Sigmoid colon (tissue), 7 donors: ENCODE measurements at places on chromosomes 5 and 9. TPM values are rescaled to one million over a fixed set of nuclear protein-coding genes. Genes with fewer than 3 reads are reported as not detected.

- peak overlapping the region; percentile 19 for H3K27ac ChIP-seq
- no peak overlapping the region for H3K4me3 ChIP-seq
- peak; percentile 61 for DNase-seq
- no peaks in the 10 kb centered on the region for H3K4me1 ChIP-seq
- H3K36me3 ChIP-seq: peaks cover 7% of the 10 kb centered on the region
Observed at GRCh38 chr9:136075134-136075841, 19.8 kb downstream of the NACC2 start.

DNA sequence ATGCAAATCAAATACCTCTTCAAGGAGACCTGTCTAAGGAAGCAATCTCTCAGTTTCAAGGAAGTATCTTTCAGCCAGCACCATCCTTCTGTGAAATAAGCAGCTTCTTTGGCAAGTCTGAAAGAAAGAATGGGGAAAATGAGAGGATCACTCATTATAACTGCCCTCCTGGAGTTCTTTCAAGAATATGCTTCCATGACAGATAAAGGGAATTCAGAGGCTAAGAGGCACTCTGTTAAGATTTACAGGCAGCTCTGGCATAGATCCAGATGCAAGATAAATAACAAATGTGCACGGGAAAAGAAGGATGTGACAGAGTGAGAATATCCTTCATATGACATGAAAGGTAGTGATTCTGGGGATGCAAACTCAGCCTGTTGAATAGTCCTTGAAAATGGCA is 348.2 kb upstream of the CCNG1 start:
- no peaks in the 10 kb centered on the region for H3K36me3 ChIP-seq
- H3K4me3 ChIP-seq: no peak overlapping the region
- no peaks in the 10 kb centered on the region for H3K27me3 ChIP-seq
- no peaks in the 10 kb centered on the region for H3K4me1 ChIP-seq

Gene PCDHB5
- 3.1 TPM for total RNA-seq

DNA sequence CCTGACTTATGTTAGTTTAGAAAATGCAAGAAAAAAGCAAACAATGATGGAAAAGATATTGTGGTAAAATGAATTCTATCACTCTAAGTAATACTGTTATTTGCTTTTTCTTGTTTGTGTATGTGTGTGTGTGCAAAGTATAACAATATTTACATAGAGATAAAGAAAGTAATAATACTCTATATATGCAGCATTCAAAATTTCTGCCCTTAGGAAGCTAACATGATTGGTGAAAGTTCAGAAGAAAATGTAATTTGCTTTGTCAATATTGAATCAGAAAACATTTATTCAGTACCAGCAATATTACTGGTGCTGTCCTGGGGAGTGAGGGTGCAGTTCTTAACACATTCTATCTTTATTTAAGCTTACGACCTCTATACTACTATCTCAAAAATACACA is 12.9 kb upstream of the PRDM9 start:
- DNase-seq: no peak
- H3K4me3 ChIP-seq: no peak overlapping the region
- no peaks in the 10 kb centered on the region for H3K36me3 ChIP-seq

DNA sequence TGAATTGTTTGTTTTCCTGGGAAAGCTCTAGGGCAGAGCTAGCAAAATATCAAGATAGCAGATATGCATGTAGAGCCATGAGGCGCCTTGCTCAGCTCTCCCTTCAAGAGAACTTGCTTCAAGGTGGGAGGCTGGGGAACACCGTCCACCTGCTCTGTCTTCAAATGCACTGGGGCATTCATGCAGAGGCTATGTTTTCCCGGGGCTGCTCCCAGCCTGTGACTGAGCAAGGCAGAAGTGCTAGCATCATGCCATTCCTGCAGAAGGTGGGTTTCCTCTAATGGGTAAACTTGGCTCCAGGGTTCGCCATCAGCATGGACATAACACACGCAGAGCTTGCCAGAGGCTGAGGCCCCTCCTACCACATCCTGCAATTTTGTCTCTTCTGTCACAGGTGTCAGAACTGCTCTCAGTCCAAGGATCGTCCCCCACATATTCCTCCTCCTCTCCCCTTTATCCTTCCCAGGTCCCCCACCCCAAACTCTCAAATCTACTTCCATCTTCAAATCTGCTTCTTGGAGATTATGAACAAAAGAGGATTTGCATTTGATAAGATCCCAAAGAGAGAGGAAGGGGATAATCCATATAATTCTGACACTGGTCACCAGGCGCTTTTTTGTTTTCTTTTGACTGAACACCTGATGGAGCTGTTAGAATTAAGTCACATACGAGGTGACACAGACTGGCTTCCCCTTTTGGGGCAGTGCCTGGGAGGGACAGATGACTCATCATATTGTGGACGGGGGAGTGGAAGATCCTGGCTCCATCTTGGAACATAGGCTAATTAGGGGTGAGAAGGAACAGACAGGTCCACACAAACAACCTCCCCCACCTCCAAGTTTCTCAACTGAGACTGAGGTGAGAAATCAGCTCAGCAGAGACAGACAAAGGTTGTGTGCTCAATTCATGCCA is 85.0 kb upstream of the TAF11L2 start:
- no peaks in the 10 kb centered on the region for H3K4me1 ChIP-seq
- no peak overlapping the region for H3K27ac ChIP-seq
- no peak for DNase-seq

DNA sequence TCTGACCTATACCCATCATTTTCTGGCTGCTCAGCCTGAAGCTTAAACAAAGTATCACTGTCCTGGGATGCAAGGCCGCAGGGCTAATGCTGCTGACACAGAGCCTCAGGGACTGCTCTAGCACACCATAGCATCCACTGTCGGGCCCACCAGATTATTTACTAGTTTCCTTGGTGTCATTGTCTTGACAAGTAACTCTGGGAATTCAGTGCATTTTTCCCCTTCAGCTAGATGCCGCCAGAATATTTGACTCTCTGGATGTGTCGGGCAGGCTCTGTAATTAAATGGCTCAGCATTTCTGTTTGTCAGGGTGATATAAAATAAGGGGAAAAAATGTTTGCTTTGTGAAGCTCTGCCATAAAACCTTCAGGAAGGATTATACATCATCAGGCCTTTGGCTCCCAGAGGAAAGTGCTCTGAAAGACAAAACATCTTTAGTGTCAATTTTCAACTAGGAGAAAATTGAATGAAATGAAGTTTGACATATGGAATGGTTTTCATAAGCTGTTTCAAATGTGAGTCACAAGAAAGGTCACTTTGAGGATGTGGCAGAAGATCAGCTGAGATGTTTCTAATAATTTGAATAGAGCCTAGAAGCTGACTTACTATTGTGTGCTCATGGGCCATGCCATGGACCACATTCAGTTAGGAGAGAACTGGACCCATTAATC is 350.1 kb downstream of the TMEM232 start:
- H3K4me1 ChIP-seq: no peaks in the 10 kb centered on the region
- no peak overlapping the region for H3K27ac ChIP-seq
- DNase-seq: no peak
- no peaks in the 10 kb centered on the region for H3K36me3 ChIP-seq
- no peak overlapping the region for H3K4me3 ChIP-seq
- no peaks in the 10 kb centered on the region for H3K27me3 ChIP-seq

DNA sequence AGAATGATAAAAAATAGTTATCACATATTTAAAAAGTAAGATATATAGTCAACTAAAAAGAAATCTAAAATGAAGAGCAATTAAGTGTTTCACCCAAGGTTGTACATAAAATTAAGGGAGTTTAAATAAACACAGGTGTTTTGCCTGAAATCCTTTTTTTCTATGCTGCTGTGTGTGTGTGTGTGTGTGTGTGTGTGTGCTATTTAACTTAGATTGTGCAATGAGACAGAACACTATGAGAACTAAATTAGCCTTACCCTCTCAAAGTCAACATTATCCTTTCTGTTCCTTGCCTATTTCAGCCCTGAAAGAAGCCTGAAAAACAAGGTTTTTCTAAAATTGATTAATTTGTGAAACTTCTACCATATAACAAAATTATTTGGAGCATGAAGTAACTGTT is 516.2 kb downstream of the ELAVL2 start:
- H3K4me1 ChIP-seq: no peaks in the 10 kb centered on the region
- H3K4me3 ChIP-seq: no peak overlapping the region
- H3K36me3 ChIP-seq: no peaks in the 10 kb centered on the region

DNA sequence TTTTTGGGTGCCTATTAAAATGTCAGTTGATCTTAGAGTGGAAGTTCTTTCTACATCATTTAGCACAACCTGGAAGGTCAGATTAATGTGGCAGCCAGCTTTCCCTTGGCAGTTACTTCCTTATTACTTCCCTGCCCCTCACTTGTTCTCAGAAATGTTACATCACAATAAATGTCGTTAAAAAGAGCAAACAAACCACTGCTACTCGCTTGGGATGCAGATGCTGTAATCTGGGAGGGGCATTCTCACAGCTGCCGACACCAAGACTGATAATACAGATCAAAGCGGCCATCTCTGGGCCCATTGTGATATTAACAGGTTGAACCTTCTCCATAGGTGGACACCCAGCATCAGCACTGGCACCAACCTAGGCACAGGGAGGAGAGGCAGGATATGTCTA is 29.3 kb downstream of the PLAC8L1 start:
- DNase-seq: no peak
- H3K36me3 ChIP-seq: no peaks in the 10 kb centered on the region
- no peaks in the 10 kb centered on the region for H3K27me3 ChIP-seq

DNA sequence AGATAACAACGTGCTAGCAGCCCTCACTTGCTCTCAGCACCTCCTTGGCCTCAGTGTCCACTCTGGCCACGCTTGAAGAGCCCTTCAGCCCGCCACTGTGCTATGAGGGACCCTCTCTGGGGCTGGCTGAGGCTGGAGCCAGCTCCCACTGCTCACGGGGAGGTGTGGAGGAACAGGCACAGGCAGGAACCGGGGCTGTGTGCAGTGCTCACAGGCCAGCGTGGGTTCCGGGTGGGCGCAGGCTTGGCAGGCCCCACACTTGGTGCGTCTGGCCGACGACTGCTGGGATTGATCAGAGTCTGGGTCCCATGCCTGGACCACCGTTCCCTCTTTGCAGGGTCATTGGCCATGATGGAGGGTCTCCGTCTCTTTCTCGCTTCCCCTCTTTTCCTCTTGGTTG is 194.3 kb upstream of the GRAMD2B start:
- no peak for DNase-seq
- H3K36me3 ChIP-seq: no peaks in the 10 kb centered on the region
- no peak overlapping the region for H3K27ac ChIP-seq
- H3K4me1 ChIP-seq: no peaks in the 10 kb centered on the region

Gene SLC31A2
- 4.5 TPM for total RNA-seq

- H3K4me1 ChIP-seq: no peaks in the 10 kb centered on the region
- H3K27ac ChIP-seq: no peak overlapping the region
- H3K36me3 ChIP-seq: no peaks in the 10 kb centered on the region
- no peaks in the 10 kb centered on the region for H3K27me3 ChIP-seq
- no peak for DNase-seq
Observed at GRCh38 chr5:7272408-7272965, 123.5 kb upstream of the ADCY2 start.
